ENCODE measurements at places on chromosomes 5 and 9.
A peak's percentile ranks its signal among the peaks of the same experiment; 100 is the strongest.

DNA sequence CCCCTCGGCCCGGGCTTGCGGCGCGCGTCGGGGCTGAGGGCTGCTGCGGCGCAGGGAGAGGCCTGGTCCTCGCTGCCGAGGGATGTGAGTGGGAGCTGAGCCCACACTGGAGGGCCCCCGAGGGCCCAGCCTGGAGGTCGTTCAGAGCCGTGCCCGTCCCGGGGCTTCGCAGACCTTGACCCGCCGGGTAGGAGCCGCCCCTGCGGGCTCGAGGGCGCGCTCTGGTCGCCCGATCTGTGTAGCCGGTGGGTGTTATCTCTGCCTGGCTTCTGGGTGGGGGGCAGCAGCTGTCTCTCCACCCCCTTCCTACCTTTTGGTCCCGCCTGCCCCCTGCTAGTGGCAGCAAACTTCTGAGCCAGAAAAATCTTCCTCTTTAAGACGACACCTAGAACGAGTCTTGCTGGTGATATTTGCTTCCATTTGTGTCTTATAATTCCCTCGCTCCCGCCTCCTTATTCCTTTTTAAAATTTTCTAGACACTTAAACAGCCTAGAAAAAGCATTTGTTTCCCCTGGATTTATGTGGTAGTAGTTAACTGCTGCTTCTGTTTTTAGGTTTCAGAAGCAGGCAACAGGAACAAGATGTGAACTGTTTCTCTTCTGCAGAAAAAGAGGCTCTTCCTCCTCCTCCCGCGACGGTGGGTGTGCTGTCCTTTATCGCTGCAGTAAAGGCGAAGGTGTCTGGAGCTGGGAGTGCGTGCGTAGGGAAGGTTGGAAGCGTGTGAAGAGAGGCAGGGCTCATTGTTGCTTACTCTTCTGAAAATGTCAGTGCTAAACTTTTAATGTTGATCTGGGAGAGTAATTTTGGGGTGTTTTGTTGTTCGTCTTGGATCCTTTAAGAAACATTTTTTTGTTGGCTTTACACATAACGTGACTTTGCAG lies 554 bp downstream of the JAK2 start:
- DNase-seq, result peak; percentile 39

DNA sequence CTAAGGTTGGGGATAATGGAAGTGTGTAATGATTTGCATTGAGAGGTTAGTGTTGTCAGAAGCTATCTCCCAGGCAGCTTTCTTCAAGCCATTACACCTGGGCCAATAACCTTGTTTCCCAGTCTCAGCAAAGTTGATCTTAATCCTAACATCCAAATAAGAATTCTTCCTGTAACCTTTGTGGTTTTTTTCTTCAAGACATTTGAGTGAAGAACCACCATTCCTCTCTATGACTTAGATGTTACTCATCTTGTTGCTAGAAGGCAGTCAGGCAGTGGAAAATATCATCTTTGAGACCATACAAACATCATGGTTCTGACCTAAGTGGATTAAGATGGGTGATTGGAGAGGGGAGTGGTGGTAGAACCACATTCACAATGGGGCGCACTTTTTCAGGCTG lies 103.5 kb downstream of the NDUFAF2 start:
- DNase-seq, result no peak

- DNase-seq, result no peak
Observed at GRCh38 chr9:134494905-134495304, 146.7 kb upstream of the COL5A1 start.

GRCh38 chr5:178319541-178320041 lies 87.0 kb upstream of the PHYKPL start:
- DNase-seq, result no peak

DNA sequence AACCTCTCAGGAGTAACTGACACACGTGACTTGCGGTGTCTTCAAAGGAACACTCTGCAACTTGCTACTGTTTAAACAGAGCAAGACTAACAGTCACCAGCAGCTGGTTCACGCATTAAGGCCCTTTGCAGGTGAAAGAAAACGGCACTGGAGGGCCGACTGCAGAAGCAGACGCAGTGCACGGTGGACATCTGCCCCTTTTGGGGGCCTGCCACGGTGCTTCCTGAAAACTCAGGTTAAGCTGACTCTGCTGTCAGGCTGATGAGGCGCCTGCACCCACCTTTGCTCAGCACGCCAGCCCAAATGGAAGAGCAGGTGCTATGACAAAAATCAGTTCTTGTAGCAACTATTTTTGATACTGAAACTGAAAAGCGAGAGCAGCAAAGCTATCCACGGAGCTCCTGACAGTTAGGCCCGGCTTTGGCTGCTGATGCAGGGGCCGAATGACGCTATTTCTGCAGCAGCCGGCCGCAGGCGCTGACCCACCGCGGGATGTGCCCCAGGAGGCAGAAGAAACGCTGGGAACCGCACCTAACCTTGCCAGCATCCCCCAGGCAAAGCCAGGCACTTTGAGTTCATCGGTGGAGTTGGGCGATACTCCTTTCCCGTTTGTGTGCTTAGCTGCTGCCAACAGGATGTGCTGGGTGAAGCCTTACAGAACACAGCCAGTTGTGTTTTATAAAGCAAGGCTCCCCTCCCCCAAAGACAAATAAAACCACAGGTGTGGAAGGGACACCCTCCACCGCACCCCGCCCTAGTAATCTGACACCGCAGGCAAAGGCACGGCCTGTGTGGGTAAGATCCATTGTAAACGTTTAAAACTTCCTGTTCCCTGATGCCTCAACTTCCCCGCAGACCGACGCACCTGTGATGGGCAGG lies 21.1 kb upstream of the TERT start:
- DNase-seq, result peak; percentile 98

GRCh38 chr5:12901696-12902095 lies 997.5 kb upstream of the CTNND2 start:
- DNase-seq, result no peak

DNA sequence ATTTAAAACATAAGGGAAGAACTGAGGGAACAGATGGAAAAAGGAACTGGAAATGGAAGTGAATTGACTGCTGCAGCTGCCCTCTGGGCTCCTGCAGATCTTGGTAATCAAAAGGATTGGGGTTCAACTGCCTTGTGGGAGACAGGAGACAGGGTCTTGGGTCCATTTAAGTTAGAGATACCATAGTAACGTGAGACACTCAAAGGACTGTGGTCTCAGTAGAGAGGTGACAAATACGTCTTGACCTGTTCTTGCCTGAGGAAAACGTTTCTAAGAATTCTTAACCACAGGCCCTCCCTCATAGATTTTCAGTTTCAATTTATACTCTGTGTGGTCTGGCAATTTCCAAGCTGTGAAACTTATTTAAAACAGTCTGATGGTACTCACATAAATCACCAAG lies 100.8 kb upstream of the DHFR start:
- peak; percentile 89 for DNase-seq

DNA sequence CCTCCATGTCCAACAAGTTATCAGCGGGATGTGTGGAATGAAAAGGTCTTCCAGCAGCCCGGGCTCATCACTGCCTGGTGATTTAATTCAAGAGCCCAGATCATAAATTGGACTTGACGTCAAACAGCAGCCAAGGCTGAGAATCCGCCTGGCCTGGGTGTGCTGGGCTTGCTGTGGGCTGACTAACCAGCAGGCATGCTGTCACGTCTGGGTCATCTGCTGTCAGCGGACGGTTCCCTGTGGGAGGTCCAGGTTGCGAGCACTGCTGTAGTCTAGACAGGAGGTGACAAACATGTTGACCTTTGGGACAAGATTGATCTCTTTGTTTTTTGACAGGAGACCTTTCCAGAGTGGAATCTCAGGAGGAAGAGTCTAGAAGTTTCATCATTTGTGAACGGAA lies 289.7 kb downstream of the OSTF1 start:
- no peak for DNase-seq

- no peak for DNase-seq
Observed at GRCh38 chr5:88438006-88438405, 169.4 kb upstream of the TMEM161B start.

DNA sequence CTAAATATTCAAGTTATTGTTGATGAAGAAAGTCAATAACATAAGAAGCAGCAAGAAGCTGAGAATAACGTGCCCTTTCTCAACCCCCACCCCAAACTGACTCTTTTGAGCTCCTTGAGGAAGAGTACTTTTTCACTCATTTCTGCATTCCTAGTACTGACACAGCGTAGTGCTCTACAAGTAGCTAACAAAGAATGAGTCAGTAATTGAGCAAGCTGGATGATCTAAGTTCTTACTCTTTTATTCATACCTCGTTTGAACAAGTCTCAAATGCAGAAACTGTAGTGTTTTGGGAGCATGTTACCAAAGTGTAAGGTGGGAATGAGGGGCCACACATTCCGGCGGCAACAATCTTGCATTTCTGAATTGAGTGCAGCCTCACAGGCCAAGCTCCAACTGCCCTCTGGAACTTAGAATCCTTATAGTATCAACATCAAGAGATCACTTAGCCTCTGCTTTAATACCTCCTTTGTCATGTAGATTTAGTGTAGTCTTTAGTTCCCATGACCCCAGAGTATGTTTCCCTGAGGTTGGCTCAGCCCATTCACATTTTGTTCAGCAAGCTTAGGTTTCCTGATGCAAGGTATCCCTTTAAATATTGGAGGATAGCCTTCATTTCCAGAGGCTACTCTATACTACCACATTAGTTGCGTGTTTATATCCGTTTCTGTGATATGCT lies 152.0 kb downstream of the PRR16 start:
- DNase-seq, result no peak

DNA sequence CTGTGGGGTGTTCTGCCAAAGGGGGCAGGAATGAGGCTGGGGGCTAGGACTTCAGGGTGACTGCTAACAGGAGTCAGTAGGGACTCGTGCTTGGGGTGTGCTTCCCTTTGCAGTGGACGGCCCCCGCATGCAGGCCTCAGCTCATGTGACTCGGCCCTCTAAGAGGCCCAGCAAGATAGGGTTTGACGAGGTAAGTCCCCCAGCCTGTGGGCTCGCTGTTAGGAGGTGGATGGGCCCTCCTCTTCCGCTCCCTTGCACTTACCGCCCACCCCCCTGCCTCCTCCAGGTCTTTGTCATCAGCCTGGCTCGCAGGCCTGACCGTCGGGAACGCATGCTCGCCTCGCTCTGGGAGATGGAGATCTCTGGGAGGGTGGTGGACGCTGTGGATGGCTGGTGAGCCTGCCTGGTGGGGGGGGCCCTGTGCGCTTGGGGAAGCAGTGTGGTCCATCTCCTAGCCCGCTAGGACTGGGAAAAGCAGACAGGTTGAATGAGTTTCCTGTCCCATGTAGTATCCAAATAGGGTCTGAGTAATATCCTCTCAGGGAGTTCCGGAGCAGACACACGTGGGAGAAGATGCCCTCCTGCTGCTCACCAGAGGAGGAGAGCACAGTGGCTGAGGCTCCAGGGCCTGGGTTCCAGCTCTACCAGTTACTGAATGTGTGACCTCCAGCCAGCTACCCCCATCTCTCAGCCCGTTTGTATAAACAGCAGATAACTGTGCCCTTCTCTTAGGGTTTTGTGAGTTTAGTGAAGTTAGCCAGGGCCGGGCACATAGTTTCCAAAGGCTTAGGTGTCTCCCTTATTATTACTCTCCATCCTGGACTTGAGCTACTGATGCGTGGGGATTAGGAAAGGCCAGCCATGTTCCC lies 8.2 kb downstream of the CERCAM start:
- DNase-seq, result no peak

DNA sequence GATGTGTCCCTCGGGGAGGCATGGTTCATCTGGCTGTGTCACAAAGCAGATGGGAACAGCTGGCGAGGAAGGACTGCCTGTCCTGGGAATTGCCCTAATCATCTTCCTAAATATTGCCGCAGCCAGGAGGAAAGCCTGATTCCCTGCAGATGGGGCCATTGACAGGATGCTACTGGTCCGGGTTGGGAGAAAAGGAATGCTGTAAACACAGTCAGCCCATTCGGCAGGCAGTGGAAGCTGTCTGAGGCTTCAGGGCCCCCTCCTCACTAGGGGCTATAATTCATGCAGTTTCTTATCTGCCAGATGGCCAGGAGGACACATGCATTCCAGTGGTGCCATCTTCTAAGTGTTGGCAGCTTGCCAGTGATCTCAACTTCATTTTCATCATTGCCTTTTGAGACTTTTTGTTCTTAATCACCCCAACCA lies 110.3 kb downstream of the KCNIP1 start:
- no peak for DNase-seq

GRCh38 chr5:83554133-83554532 lies 82.6 kb downstream of the VCAN start:
- no peak for DNase-seq

- no peak for DNase-seq
Observed at GRCh38 chr5:176538230-176538988, 1.2 kb upstream of the RNF44 start.

DNA sequence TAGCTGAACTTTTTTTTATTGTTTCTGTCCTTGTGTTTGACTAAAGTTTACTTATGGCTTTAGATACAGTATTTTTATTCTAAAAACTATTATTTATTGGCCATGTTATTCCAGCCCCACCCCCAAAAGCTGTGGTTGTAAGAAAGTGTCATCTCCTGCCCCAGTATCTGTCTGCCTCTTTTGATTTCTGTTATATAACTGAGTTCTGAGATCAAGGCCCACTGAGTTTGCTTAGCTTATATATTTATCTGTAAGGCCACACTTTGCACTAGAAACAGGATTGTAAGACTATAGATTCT lies 116.8 kb upstream of the TNFAIP8 start:
- DNase-seq, result no peak

DNA sequence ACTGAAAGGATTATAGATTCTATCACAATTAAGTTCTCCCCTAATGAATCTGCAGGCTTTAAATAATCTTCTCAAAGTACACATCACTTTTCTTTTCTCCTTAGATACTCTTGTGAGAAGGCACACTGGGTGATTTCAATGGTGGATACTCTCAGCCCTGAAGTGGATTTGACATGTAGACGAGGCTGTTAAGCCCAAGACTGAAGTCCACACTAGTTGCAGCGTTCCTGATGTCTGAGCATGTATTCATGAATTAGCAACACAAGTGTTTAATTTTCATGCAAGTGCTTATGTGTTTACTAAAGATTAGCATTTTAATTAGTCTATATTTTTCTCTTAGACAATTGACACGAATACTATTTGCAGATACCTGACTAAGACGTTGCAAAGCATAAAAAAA lies 218.9 kb downstream of the TMEM161B start:
- DNase-seq, result no peak

DNA sequence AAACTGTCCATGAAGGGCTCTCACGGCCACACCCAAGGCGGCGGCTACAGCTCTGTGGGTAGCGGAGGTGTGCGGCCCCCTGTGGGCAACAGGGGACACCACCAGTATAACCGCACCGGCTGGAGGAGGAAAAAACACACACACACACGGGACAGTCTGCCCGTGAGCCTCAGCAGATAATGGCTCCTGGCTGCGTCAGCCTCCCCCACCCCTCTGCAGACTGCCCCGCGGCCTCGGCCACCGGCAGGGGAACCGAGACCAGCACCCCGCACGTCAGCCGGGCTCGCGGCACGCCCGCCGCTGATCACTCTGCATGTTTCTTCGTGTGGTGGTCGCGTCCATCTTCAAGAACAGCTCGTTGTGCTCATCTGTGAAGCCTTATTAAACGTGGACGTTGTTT lies 41.5 kb downstream of the TENT4A start:
- no peak for DNase-seq
